ENCODE measurements at places on chromosomes 5 and 9. TPM values are rescaled to one million over a fixed set of nuclear protein-coding genes. Genes with fewer than 3 reads are reported as not detected.
A peak's percentile ranks its signal among the peaks of the same experiment; 100 is the strongest.

DNA sequence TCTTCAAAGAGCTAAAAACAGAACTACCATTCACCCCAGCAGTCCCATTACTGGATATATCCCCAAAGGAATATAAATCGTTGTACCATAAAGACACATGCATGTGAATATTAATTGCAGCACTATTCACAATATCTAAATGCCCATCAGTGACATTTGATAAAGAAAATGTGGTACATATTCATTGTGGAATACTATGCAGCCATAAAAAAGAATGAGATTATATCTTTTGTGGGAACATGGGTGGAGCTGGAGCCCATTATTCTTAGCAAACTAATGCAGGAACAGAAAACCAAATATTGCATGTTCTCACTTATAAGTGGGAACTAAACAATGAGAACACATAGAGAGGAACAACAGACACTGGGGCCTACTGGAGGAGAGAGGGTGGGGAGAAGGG is 38.7 kb downstream of the FCHO2 start:
- no peak for DNase-seq

DNA sequence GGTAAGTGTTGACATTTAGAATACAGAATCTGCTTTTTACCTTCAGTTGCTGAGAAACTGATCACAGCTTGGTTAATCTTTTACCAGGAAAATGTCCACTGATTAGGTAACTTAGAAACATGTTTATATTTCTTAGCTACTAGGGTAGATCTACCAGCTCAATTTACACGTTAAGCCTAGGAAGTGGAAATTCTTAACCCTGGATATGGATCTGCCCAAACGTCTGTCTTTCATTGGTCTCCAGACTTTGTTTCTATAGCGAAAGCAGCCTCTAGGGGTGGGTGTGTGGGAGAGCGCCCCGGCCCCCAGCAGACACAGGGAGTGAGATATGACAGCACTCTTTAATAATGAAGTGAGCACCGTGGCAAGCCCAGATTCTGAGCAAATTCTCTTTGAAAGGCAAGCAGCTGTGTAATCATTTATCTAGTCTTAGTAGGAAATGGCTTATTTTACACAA is 141.6 kb upstream of the ZNF608 start:
- peak; percentile 59 for DNase-seq

Gene UGT3A2
- total RNA-seq: not detected

Gene TSSK1B
- not detected for total RNA-seq

Gene HSPA4
- total RNA-seq: 190 TPM

GRCh38 chr5:101012880-101013279 is 109.8 kb upstream of the ST8SIA4 start:
- DNase-seq: peak; percentile 16

Gene C9orf153
- total RNA-seq: 0.27 TPM

DNA sequence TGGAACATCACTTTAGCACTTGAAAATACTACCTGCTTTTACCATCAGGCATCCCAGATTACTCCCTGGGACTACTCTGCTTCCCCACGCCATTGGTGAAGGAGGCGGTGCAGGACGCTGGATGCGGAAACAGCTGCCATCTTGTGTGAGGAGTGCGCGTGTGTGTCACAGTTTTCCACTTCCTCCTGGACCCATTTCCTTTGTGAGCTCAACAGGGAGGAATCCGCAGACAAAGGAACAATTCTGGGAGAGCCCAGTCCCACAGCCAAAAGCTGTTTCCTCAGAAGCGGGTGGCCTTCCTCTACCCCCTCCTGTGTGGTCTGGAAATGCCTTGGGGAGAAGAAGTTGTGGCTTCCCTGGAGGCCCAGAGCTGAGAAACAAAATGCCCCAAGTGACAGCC is 16.8 kb downstream of the AFAP1L1 start:
- DNase-seq: no peak

DNA sequence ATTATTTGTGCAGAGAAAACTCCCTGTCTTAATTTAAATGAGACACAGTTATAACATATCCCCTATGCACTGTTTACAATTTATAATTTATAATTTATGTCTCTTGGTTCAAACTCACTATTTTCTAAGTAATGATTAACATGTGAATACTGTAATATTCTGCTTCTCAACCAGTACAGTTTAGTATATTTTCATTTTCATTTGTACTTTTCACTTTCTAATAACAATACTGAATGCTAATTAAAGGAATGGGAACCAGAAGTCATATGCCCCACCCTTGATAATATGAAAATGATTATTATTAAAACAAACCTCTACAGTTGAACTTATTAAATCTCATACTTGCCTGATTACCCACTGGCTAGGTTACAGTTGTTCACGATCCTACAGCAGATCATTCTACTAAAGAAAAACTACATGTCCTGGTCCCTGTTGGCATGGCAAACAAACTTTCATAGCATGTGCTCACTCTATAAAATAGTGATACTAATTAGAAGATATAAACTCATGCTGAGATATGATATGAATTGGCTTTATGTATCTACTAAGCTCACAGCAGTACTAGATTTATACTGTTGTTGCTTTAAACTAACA is 66.4 kb downstream of the POU5F2 start:
- DNase-seq: no peak

Gene ARHGEF28
- total RNA-seq: not detected

Gene SIT1
- 93.0 TPM for total RNA-seq

Gene PKD2L2
- not detected for total RNA-seq

GRCh38 chr5:53407373-53407772 is 73.1 kb upstream of the FST start:
- DNase-seq: no peak

DNA sequence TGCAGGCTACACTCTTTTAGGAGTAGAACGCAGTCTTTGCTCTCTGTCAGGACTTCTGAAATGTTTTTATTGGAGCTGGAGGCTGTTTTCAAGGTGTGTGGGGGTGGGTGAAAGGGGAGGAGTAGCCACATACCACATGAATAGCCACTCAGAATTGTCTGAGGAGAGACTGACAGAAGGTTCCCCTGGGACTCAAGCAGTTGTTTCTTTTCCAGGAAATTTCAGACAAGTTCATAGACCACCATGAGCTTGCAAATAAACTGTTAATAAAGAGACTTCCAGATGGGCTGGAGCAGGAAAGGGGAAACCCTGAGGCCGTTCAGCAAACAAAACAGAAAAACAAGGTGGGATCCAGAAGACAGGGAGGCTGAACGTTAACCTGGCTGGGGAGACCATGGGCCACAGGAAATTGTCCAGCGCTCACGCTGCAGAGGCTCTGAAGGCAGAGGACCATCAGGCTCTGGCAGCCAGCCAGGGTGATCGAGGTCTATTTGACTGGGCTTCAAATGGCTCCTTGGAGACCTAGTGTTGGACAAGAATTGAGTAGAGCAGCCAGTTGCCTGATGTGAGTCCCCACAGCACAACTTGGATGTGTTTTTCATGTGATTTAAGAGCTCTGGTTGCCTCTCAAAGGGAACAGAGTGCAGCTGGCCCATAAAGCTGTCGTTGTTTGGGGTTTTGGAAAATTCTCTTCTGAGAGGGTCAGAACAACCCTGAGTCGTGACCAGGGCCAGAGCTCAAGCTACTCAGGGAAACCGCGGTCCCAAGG is 159.2 kb upstream of the RAI14 start:
- no peak for DNase-seq
